ENCODE measurements at places on chromosomes 5 and 9.

- DNase-seq, result no peak
These were observed 51.4 kb downstream of the NEURL1B start for GRCh38 chr5:172692451-172692850.

DNA sequence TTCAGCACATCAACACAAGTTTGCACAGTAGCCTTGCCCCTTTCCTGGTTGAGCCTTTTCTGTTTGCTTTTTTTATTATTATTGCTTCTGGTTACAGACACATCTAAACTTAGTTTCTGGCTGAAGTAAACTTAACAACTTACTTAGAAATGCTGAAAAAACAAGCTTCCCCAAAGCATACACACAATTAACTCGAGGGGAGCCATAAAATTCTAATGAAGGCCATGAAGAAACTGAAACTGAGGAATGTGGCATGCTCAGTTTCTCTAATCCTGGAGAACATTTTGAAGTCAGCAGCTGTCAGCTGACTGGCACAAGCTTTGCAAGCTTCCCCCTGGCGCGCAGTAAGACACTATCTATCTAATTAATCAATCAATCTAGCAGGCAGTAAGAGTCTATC lies 3.7 kb downstream of the MYO10 start:
- no peak for DNase-seq

DNA sequence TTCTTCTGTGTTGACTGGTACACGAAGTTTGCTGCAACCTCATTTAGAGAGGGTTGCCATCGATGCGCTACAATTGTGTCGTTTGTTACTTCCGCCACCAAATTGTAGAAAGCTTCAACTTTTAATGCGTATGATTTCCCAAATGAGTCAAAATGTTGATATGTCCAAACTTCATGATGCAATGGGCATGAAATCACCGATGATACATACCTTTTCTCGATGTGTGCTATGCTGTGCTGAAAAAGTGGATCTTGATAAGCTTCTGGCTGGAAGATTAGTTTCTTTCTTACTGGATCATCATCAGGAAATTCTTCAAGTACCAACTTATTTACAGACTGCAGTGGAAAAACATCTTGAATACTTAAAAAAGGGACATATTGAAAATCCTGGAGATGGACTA lies 65.7 kb downstream of the TMEM38B start:
- DNase-seq, result no peak

DNA sequence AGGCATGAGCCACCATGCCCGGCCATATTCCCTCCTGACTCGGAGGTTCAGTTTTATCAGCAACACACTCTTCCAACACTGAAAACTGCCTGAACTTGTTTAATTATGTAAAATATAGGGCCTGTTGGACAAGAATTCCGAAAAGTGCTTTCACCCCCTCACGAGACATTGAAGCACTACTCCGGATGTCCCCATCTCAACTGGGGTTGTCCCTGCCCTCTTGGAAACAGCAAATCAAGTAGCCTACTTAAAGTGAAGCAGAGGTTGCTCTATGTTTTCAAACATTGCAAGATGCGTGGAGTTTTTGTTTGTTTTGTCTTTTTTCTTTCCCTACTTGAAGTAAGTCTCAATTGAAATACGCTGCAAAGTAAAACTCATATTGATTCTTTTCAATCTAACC lies 7.6 kb downstream of the PTGER4 start:
- peak; percentile 56 for DNase-seq

DNA sequence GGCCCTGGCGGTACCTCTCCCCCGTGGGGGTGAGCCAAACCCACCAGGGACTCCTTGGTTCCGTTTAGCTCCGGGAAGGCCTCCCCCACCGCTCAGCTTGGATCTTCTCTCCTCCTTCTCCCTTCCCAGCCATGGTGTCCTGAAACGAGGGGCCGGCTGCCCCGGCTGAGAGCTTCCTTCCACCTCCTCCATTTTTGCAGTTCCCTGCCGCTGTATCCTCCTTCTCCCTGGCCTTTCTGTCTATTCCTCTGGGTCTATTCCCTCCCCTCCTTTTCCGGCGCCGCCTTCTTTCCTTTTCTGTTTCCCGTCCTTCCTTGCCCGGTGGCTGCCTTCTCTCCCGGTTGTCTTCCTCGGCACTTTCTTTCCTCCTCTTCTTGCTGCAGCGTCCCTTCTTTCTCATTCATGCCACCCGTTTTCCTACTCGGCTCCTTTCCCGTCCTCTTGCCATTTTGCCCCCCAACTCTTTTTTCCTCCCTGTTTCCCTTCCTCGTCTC lies 110.4 kb downstream of the LIFR start:
- no peak for DNase-seq
